ENCODE measurements at places on chromosomes 11 and 22.

DNA sequence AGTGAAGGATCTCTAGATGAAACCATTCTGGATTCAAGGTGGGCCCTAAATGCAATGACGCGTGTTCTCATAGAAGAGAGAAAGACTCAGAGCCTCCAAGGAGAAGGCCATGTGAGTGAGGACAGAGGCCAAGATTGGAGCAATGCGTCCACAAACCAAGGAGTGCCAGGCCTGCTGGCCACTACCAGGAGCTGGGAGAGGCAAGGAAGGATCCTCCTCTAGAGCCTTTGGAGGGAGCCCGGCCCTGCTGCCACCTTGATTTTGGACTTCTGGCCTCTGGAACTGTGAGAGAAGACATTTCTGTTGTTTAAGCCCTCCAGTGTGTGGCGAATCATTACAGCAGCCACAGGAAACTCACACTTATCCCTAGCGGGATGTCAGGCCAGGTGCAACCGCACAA lies 52.7 kb upstream of the SHANK2 start:
- no peak for DNase-seq

DNA sequence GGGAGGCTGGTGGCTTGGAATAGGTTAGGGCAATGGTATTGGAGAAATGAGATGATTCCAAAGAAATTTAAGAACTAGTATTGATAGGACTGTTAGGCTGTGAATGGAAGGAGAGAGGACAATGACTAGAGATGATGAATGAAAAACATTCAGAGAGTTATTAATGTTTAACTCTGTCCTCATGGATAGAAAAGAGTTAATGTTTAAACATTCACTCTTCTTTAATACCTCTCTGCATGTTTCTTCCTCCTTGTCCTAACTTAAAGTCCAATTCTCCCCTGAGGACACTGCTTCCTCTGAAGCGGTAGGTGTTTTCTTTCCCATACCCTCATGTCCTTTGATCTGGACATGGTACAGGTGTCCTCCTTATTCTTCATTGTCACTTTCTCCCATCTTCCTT lies 13.4 kb downstream of the CHEK1 start:
- no peak for DNase-seq

GRCh38 chr22:37448516-37449127 lies 21.3 kb upstream of the ELFN2 start:
- DNase-seq, result no peak

DNA sequence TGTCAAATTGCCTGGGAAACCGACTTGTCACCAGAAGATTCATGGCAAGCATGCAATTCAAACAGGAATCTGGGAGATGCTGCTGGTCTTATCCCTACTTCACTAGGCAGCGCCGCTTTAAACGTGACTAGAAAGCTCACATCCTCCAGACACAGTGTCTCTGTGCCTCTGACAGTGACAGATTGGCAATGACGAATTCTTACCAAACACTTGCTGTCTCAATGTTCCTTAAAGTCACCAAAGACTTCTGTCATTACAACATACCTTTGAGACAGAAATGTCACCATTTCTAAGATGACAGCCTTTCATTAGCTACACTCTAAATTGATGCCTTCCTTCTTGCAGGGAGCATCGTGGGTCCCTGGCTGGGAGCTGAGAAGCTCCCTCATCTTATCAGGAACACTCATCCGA lies 197.8 kb downstream of the CWF19L2 start:
- no peak for DNase-seq

- DNase-seq, result no peak
These were observed 154.5 kb upstream of the C11orf87 start for GRCh38 chr11:109267293-109268095.

- DNase-seq, result no peak
These were observed 452 bp downstream of the MACROD1 start for GRCh38 chr11:64165481-64165841.

- DNase-seq, result no peak
These were observed 105.6 kb downstream of the RRAS2 start for GRCh38 chr11:14253421-14253820.

GRCh38 chr11:45664376-45665205 lies 831 bp downstream of the CHST1 start:
- DNase-seq, result no peak

DNA sequence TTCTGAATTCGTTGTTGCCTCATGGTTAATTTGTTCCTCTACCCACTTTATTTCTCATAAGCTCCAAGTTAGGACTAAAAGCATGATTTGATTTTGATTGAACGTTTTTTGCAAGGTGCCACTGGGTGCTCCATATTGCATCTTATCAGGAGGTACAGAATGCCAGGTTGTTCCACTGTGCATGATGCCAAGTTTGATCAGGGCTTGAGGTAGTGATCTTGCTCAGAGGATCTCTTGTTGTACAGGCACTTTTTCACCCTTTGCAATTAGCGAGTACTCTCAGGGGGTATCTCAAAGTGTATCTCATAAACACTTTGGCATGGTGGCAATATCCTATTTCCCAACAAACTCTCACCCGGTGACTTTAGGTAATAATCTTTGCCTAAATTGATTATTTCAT lies 4.0 kb downstream of the GRAP2 start:
- no peak for DNase-seq

DNA sequence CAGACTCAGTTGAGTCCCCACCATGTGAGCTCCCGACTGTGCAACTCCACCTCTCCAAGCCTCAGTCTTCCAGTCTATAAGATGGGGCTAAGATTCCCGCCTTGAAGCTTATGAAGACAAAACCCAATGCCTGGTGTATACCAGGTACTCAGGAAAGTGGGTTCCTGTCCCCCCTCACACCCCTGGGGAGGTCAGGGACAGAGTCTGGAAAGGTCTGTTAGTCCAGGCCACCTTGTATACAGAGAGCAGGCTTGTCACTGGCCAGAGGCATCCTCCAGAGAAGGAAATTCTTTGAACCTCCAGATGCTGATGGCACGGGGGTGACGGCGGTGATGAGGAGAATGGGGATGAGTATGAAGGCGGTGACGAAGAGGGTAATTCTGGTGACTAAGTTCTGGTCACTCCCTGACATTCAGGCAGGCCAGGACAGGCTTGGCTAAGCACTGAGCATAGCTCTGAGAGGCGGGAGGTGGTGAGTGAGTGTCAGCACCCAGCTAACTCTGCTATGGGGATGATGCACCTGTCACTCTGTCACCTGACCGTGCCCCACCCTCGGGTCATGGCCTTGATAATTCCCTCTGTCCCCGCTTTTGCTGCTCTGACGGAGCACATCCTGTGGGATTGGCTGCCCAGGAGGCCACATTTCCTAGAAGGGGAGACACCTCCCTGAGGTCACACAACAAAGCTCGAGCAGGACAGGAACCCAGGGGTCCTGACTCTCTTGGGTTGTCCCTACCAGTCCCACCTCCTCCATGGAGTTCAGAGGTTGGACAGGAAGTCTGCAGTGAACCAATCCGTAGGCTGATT lies 30.9 kb upstream of the CSNK1E start:
- DNase-seq, result no peak

- no peak for DNase-seq
These were observed 91.7 kb downstream of the KCNQ1 start for GRCh38 chr11:2536440-2536989.

DNA sequence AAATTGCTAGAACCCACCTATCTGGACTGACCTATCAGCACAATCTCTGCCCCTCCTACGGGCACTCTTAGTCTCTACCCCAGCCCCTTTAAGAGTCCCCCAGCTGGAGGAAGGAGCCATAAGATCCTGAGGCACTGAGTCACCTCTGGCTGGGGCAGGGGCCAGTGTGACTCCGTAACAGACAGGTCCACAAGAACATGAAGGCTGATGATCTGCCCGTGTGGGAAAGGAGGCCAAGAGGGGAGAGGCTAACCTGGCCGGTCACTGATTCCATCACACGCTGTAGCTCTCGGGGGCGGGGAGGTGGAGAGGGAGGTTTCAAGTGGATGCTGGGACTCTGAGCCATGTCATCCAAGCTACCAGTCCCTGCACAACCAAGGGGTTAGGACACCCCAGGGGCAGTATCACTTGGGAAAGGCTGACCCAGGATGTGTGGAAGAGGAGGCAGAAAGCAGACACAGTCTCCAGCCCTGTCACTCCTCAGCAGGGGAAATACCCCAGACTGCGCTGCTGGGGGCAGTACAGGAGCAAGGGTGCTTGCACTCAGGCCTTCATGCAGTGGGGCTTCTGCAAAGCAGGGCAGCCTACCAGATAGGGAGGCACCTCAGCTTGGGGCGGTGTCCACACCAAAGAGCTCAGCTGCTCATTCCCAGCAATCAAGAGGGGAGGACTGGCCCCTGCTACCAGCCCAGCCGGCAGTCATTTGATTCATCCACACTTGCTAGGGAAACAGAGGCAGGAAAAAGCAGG lies 22.3 kb downstream of the ARHGAP1 start:
- no peak for DNase-seq

- no peak for DNase-seq
These were observed 131.0 kb downstream of the PLEKHA7 start for GRCh38 chr11:16883174-16883573.

GRCh38 chr11:120068114-120068573 lies 69.8 kb downstream of the TRIM29 start:
- no peak for DNase-seq

DNA sequence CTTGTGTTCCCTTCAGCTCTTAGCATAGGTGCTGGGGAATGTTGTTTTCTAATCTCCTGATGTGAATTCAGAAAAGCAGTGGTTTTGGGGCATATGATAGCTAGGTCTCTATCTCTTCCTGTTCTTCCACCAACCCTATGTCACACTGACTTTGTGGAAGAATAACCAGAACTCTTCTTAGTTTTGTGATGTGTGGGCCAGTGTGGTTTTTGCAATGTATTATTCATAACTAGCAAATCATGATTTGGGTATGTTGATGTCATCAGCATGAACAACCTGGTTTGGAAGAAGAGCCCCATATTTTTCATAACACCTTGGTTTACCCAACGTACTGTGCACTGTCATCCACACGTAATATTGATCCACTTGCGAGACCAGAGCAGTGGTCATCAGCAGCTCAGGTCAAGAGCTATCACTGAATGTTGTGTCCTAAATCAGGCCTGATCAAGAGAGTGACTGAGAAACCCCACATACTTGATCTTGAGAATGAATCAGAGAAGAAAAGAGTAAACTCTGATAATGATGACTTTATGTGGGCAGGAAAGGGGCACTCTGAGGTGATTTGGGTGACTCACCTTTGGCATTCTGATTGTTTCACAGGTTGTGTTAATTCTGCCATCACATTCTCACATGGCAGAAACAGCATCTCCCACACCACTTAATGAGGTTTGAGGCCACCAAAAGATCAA lies 19.4 kb upstream of the MS4A6E start:
- no peak for DNase-seq

- no peak for DNase-seq
These were observed 22.0 kb upstream of the IPO7 start for GRCh38 chr11:9362393-9362863.

GRCh38 chr11:94655956-94656355 lies 88.8 kb downstream of the PIWIL4 start:
- no peak for DNase-seq

GRCh38 chr22:47323518-47323917 lies 561.1 kb downstream of the TBC1D22A start:
- DNase-seq, result no peak

DNA sequence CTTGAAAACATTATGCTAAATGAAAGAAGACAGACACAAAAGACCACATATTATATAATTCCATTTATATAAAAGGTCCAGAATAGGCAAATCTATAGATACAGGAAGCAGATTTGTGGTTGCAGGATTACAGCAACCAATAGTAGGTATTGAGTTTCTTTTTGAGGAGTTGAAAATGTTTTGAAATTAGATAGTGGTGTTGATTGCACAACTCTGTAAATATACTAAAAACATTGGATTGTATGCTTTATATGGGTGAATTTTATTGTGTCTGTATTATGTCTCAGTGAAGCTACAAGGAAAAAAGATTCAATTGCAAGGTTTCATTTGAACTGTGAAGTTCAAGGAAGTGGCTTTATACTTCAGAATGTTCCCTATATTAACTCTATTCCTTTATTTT lies 3.0 kb upstream of the RRAS2 start:
- DNase-seq, result no peak

- no peak for DNase-seq
These were observed 11.0 kb upstream of the MOB2 start for GRCh38 chr11:1497600-1497999.

DNA sequence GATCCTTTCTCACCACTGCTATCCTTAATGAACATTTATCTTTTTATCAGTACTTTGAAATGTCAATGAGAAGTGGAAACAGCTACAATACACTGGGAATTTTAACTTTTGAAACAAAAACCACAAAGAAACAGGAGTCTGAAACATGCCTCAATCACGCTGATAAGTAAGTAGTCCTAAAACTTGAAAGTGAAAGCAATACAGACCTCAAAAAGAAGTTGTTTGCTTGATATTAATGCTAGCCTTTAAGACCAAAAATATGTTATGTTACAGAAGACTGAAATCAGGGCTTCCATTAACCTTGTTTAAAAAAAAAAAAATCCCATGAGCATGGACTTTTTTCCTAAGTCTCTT lies 21.3 kb downstream of the PHF21A start:
- DNase-seq, result no peak

GRCh38 chr11:129285402-129285786 lies 90.3 kb upstream of the BARX2 start:
- DNase-seq, result no peak

- DNase-seq, result no peak
These were observed 171.2 kb downstream of the C11orf91 start for GRCh38 chr11:33529461-33529860.

DNA sequence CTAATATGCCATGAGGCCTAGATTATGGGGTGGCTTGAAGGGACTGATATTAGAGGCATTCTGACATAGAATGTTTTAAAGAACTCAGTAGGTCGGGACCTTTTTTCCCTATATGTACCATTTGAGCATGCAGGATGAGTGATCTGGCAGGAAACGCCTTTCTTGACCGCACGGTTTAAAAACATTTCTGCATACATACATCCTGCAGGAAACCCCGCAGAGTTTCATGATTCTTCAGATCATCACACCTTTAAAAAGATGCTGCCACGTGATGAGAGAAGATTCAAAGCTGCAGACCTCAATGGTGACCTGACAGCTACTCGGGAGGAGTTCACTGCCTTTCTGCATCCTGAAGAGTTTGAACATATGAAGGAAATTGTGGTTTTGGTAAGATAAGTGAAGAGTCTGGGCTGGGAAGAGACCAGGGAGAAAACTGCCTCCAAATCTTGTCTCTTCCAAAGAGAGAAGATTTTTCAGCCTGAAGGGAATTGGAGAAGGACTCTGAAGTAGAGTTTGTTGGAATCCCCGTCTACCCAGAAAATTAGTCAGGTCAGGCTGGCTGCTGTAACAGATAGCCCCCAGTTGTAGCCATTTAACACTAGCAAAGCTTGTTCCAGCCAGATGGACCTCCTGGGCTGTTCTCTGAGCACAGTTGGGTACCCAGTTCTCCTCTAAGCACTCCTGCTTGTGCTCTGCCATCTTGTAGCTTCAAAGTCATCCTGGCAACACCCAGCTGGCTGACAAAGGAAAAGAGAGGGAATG lies 7.4 kb downstream of the RCN1 start:
- DNase-seq, result no peak
